Activated naive CD8-positive, alpha-beta T cell treated with anti-CD3 and anti-CD28 coated beads, Interleukin-2, amount 10 ng/mL, durations not matched to agents 7 days and 5 days (primary cell): ENCODE measurements at places on chromosomes 13 and 19. TPM values are rescaled to one million over a fixed set of nuclear protein-coding genes. Genes with fewer than 3 reads are reported as not detected.

The IFNL1 gene
- not detected for total RNA-seq

The BCL3 gene
- total RNA-seq, result 25.0 TPM

The FXYD1 gene
- not detected for total RNA-seq

The CCNA1 gene
- total RNA-seq, result 0.28 TPM

The ZNF546 gene
- total RNA-seq, result 9.3 TPM

The CILP2 gene
- total RNA-seq, result 0.14 TPM

The ZNF738 gene
- total RNA-seq, result 13.9 TPM

The CIC gene
- 92.2 TPM for total RNA-seq

The TRIM28 gene
- total RNA-seq, result 409 TPM

The SERPINE3 gene
- not detected for total RNA-seq

The ZNF524 gene
- 26.6 TPM for total RNA-seq

The SIGLEC11 gene
- not detected for total RNA-seq

The C19orf33 gene
- not detected for total RNA-seq

The C2CD4C gene
- not detected for total RNA-seq

The ZNF284 gene
- total RNA-seq, result 3.9 TPM

The FAM32A gene
- 63.4 TPM for total RNA-seq

The FLT1 gene
- 1.1 TPM for total RNA-seq

The UNC13A gene
- total RNA-seq, result 0.25 TPM

The MRPL57 gene
- total RNA-seq, result 20.2 TPM

The FAM216B gene
- not detected for total RNA-seq

The ZNF69 gene
- total RNA-seq, result 4.5 TPM

The TMEM150B gene
- 1.1 TPM for total RNA-seq

The SMIM44 gene
- not detected for total RNA-seq

The CGB8 gene
- total RNA-seq, result not detected

The MRI1 gene
- 65.3 TPM for total RNA-seq

The CEACAM3 gene
- total RNA-seq, result not detected

The TTC9B gene
- total RNA-seq, result not detected

The UGGT2 gene
- total RNA-seq, result not detected
